HuH-7.5 (cell line): ENCODE measurements at places on chromosomes 4 and X.

- DNase-seq, result no peak
These were observed 10.7 kb upstream of the WDR17 start for GRCh38 chr4:176054942-176055341.

DNA sequence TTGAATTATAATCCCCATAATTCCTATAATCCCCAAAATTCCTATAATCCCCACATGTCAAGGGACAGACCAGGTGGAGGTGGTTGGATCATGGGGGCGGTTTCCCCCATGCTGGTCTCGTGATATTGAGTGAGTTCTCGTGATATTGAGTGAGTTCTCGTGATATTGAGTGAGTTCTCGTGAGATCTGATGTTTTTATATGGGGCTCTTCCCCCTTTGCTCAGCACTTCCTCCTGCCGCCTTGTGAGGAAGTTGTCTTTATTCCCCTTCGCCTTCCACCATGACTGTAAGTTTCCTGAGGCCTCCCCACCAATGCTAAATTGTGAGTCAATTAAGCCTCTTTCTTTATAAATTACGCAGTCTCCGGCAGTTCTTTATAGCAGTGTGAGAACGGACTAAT is 36.6 kb upstream of the GPR78 start:
- DNase-seq, result no peak

- no peak for DNase-seq
These were observed 38.1 kb downstream of the ABLIM2 start for GRCh38 chr4:8120501-8120900.

- no peak for DNase-seq
These were observed 49.2 kb upstream of the FHL1 start for GRCh38 chrX:136097871-136098805.

GRCh38 chr4:173793937-173794510 is 264.0 kb upstream of the HAND2 start:
- no peak for DNase-seq

DNA sequence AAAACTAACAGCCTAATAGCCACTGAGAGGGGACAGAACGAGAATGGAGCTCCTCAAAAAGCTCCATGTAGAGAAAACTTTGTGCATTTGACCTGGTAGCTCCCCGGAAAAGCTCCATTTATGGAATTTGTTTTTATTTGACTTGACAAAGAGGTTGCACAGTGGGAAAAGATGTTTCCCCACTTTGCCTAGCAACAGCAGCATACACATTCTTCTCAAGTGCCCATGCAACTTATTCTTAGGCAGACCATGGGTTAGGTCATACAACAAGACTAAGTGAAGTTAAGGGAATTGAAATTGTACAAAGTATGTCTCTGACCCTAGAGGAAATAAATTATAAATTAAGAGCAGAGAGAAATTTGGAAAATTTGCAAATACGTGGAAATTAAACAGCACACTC is 949.6 kb upstream of the PRKX start:
- DNase-seq, result no peak

GRCh38 chrX:73825569-73825968 is 262.6 kb downstream of the CHIC1 start:
- no peak for DNase-seq

DNA sequence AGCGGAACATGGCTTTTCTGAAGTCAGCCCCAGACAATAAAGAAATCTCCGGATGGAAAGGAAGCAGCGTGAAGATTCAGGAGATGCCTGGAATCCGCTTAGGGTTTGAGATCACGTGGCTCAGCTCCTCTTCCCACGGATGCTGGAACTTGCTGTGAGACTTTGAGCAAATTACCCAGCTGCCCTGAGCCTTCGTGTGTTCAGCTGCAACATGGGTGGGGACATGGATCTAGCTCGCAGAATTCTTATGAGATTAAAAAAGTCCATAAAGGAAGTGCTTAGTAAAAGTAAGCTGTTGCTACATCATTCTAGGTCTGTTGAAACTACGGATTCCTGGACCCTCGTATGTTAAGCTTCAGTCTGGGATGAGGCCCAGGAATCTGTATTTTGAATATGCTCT is 55.7 kb upstream of the STIM2 start:
- no peak for DNase-seq

DNA sequence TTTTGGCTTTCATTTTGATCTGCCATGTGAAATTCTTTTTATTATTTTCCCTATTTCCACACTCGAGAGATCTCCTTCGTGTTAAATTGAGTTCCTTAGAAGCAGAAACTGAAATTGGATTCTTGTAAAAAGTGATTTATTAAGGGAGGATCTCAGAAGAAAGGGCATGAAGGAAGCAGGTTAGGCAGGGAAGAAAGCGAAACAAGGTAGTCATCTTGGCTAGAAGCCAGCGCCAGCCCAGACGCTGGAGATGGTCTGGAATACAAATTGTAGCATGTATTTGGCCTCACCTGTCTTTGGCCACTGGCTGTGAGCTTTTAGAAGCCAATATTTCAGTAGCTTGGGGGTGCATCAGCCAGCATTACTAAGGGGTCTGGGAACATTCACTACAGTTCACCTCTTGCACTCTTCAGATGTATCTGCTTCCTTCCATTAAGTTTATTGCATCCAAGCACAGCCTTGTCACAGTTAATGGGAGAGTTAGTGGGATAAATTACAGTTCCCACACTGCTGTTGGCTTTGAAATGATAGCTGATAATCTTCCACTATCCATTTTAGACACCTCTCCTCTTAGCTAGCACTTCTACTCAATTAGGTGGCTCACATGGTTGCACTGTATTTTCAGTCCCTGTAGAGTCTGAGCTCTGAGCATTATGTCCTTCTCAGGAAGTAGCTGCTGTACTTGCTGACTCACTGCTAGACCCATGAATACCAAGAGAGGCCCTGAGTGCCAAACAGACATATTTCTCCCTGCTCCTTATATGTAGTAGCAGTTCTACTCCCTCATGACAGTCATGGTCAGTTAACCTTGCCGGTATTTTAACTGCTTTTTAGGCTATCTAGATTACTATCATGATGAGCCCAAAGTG is 14.6 kb downstream of the GRXCR1 start:
- no peak for DNase-seq

- no peak for DNase-seq
These were observed 868.9 kb downstream of the PDHA2 start for GRCh38 chr4:96708766-96709165.

DNA sequence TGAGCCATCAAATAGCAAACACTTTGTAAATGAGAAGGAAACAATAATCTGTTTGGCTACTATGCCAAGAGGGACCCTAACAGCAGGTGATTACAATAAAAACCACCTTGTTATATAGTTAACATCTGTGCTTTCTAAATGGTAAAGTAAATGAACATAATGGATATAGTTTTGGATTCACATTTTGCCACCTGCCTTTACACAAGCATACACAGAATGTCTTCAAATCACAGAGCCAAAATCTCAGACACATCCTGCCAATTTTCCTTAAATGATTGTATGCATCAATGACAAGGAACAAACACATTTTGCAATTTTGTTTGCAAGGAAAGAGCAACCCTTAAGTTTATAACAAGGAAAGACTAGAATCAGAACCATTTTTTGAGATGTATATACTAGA is 334.2 kb downstream of the FSTL5 start:
- no peak for DNase-seq

DNA sequence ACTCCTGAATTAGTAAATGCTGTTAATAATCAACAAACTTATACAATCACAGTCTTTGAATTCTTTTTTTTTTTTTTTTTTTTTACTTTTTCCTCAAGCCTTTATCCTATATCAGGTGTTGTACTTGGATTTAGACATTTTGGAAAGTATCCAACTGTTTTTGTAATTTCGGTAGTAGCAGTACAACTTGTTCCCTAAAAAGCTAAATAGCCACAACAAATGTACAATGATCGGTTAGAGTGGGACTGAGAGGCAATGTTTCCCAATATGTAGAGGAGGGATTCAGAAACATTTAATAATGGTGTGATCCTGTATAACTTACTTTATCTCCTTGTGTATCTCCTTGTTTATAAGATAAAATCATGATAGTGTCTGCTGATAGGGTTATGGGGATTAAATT is 343.1 kb downstream of the GRID2 start:
- no peak for DNase-seq

DNA sequence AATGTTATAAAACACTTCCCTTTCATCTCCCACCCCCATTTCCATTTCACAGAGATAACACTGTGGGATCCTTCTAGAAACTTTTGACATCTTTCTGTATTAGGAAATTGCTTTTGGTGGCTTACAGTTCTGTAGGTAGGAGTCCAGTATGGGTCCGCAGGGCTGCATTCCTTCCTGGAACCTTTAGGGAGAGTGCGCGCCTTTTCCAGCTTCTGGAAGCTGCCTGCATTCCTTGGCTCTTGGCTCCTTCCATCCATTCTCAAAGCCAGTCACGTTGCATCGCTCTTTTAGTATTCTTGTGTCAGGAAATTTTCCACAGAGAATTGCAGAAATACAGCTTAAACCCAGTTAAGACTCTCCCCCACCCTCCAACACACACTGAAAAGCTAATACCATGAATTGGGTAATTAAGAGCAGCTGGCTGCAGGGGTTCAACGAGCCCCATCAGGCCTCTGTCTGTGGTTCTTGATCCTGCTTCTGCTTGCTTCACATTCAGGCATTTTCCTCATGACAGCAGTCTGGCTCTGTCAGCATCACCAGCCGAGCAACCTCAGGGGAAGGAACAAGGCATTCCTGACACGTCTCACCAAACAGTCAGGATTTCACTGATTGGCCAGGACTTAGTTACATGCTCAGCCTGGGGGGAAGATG is 48.8 kb downstream of the SEPTIN11 start:
- no peak for DNase-seq

GRCh38 chrX:155998761-155999510 is 1.4 kb downstream of the IL9R start:
- no peak for DNase-seq

DNA sequence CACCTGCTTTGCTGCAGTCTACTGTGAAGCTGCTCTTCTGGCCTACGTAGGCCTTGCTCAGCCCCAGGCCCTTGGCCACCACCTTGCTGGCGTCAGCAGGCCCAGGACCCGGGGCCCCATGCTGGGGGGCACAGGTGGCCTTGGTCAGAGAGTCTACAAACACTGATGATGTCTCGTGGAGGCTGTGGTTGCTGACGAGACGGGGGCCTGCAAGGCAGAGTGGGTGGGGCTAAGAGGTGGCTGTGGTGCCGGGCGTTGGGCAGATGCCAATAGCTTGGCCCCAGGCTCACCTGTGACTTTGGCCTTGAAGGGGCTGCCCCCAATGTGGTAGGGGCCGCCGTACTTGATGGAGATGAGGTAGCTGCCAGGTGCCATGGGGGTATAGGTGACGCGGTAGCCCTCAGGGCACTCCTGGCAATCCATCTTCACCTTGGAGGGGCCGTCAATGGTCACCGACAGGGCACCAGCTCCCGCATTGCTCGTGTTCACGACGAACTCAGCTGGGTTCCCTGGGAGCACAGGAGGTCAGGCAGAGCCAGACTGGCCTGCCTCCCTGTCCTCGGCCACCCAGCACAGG is 25.0 kb downstream of the FLNA start:
- DNase-seq, result no peak

DNA sequence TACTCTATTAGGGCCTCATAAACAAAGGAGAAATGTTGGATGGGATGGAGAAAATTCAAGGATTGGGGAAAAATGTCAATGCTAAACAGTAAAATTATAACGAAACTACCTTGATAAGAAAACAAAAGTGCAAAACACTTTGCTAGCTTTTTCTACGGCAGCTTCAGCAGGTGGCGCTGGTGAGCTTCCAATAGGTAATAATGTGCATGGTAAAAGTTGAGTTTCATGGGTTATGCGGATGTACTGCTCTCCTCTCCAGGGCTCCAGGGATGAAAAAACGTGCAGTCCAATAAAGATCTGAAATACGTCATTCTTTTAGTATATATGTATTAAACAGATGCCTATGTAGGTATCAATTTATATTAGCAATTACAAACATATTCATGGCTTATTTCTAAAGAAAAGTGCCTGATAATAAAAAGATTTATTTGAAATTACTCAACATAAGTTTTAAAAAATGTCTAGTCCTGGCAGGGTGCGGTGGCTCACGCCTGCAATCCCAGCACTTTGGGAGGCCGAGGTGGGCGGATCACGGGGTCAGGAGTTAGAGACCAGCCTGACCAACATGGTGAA is 239.6 kb downstream of the GRXCR1 start:
- DNase-seq, result peak; percentile 9
